ENCODE measurements at places on chromosomes 11 and 22.

DNA sequence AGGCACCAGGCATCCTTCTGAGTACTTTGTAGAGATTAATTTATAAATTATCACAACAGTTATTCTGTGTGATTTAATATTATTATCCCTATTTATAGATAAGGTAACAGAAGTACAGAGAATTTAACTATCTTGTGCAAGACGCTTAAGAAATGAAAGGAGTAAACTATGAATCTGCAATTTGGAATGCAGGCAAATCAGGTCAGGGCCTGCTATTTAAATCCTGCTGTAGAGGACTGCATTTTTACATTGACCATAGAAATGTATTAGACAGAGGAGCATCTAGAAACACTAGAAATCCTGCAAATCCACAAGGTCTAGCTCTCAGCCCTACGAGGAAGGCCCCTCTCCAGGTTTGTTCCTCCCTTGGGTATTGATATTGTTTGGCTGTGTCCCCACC lies 336.2 kb downstream of the ETS1 start:
- no peak for DNase-seq

DNA sequence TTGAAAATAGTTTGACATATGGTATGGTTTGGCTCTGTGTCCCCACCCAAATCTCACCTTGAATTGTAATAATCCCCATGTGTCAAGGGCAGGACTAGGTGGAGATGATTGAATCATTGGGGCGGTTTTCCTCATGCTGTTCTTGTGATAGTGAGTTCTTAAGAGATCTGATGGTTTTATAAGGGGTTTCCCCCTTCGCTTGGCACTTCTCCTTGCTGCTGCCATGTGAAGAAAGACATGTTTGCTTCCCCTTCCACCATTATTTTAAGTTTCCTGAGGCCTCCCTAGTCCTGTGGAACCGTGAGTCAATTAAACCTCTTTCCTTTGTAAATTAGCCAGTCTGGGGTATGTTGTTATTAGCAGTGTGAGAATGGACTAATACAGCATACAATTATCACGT lies 7.7 kb downstream of the KCTD21 start:
- DNase-seq, result no peak

GRCh38 chr22:37383341-37383740 lies 43.9 kb downstream of the ELFN2 start:
- DNase-seq, result no peak

- no peak for DNase-seq
Observed at GRCh38 chr11:133579165-133580031, 47.1 kb upstream of the OPCML start.

DNA sequence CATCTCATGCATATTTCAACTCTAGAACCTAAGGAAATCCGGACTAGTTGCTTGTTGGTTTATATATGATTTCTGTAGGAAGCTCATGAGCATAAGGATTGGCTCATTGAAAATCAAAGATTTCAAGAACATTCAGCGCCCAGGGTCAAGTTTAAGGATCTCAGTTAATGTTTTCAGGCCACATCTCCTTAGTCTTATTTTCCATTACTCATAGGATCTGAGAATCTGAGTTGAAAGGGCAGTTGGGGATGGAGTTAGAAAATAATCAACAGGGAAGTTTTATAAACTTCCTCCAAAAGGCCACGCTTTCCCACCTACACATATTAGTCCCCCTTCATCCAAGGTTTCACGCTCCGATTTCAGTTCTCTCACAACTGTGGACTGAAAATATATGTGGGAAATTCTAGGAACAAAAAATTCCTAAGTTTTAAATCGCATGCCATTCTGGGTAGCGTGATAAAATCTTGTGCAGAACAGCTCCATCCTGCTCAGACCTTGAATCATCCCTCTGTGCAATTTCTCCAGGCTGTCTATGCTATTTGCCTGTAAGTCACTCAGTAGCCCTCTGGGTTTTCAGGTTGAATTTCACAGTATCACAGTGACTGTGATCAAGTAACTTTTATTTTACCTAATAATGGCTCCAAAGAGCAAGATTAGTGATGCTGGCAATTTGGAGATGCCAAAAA lies 160.2 kb downstream of the KIRREL3 start:
- no peak for DNase-seq

DNA sequence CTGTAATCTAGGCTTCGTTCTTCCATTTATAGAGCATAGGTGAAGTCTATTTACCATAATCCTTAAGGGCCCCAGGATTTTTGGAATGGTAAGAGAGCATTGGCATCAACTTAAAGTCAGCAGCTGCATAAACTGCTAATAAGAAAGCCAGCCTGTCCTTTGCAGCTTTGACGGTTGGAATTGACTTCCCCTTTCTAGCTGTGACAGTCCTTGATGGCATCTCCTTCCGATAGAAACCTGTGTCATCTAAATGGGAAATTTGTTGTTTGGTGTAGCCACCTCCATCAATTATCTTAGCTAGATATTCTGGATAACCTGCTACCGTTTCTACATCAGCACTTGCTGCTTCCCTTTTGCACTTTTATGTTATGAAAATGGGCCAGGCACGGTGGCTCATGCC lies 58.0 kb upstream of the GLYATL1B start:
- DNase-seq, result no peak

- DNase-seq, result no peak
Observed at GRCh38 chr22:35866651-35867050, 149.0 kb downstream of the APOL5 start.

DNA sequence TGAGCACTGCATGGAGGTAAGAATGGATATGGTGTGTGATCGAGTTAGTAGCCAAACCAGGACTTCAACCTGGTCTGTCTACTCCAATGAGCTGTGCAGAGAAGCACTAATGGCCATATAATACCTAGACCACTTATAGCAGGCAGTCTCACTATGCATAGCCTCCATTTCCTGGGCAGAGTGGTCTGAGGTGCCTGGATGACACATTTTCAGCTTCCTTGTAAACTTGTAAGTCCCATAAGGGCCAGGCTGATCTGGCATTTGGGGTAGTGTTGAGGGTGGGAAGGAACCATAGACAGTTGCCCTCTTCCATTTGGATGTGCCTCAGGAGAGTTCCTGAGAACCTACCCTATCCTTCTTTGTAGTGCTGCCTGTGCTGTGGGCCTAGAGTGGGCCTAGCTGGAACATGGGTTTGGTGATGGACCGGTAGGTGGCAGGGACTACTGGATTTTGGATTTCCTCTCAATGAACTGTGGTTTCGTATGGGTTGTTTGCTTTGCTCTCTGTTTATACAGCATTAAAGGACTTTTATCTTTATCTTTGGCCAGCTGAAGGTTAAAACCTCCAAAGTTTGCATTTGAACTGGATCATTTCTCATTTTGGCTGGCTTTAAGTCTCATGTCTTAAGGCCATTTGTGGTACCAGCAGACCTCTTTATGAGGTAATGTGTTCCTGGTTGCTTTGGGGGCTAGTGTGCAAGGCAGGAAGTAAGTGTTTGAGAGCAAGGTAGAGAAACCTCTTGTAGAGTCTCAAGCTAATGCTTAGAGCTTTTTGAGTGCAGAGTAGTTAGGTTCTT lies 86.9 kb downstream of the STIM1 start:
- no peak for DNase-seq

- DNase-seq, result no peak
Observed at GRCh38 chr11:13949876-13950275, 12.6 kb upstream of the SPON1 start.

Measured in activated T-cell treated with anti-CD3 and anti-CD28 coated beads, Interleukin-2, amount 50 U/mL, for 4 hours (primary cell).